ENCODE measurements at places on chromosomes 6 and 20. TPM values are rescaled to one million over a fixed set of nuclear protein-coding genes. Genes with fewer than 3 reads are reported as not detected.

DNA sequence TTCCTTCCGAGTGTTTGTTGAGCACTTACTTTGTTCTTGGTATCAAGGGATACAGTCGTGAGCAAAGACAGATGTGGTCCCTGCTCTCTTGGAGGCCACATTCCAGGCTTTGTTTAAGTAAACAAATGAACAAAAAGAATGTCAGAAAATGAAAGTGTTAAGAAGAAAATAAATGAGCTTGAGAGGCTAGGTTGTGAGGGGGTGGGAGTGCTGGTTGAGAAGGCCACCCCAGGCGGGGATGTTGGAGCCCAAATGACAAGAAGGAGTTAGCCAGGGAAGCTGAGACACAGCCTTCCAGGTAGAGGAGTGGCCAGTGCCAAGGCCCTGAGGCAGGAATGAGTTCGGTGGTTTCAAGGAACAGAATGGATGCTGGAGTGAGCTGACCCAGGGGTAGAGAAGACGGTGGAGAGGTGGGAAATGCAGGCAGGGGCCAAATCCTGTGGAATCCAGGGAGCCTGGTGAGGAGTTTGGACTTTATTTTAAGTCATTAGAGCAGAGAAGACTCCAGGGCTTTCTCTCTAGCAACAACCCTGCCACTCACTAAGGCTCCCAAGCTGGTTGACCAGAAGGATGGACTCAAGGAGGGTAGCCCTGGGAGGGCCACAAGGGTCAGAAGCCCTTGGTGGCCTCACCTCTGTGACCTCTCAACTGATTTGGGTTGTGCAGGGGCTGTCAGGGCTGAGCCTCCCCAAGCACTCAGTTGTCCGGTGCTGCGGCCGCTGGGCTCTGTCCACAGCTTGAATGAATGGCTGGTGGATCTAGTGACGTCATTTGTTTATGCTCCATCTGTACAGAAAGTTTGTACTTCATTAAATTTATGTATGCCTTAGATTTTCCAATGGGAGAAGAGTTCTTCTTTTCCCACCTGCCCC lies 66.0 kb upstream of the STX16 start:
- no peaks in the 10 kb centered on the region for H3K27me3 ChIP-seq
- H3K27ac ChIP-seq, result no peak overlapping the region
- no peaks in the 10 kb centered on the region for H3K4me1 ChIP-seq
- DNase-seq, result no peak
- H3K4me3 ChIP-seq, result no peak overlapping the region

DNA sequence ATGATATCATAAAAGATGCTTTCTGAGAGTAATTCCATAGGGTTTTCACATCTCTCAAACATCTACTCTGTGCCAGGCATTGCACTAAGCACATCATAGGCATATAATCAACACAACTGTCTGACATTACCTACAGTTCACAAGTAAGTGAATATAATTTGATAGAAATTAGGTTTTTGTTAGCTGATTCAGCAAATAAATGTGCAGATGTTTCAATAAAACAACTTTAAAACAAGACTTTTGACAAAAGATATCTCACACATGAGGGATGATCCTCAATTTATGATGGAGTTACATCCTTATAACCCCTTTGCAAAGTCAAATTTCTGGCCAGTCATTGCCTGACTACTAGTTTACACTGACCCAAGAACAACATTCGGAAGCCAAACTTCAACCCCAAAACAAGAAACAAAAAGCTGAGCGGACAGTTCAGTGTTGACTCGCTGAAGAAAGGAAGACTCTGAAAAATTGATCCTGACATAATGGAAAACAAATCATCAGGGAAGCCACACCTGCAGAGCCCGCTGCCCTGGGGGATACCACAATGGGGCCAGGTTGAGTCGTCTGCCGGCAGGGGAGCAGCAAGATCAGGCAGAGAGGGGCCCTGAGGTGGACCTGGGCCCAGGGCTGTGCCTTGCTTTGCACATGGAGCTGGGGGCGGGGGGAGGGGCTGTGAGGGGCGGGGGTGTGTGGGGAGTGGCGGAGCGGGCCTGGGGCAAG lies 739.2 kb upstream of the GJE1 start:
- H3K4me3 ChIP-seq, result no peak overlapping the region
- DNase-seq, result no peak
- H3K4me1 ChIP-seq, result no peaks in the 10 kb centered on the region
- no peak overlapping the region for H3K27ac ChIP-seq
- H3K27me3 ChIP-seq, result no peaks in the 10 kb centered on the region

DNA sequence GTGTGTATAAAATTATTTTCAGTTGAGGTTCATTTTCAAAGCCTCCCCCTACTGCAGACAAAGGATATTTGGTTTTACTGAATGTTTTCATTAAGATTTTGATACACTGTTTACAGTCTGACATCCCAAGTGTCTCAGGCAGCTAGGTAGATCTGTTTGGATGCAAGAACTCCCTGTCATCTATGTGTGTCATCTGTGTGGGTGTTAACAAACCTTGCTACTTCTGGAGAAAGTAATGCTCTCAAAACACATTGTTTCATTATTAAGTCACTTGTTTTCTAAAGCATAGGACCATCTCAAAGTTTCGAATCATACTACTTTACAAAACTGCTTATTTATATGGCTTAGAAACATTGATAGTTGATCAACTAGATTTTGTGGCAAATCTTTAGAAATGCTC lies 114.5 kb upstream of the TMEM170B start:
- DNase-seq, result peak; percentile 54
- H3K36me3 ChIP-seq, result no peaks in the 10 kb centered on the region
- peaks cover 43% of the 10 kb centered on the region for H3K4me1 ChIP-seq
- peak overlapping the region; percentile 86 for H3K27ac ChIP-seq
- H3K4me3 ChIP-seq, result peak overlapping the region; percentile 58

GRCh38 chr20:46220455-46221207 lies 87.7 kb downstream of the CDH22 start:
- no peak for DNase-seq
- no peaks in the 10 kb centered on the region for H3K4me1 ChIP-seq
- no peaks in the 10 kb centered on the region for H3K36me3 ChIP-seq
- no peak overlapping the region for H3K4me3 ChIP-seq
- no peak overlapping the region for H3K27ac ChIP-seq

DNA sequence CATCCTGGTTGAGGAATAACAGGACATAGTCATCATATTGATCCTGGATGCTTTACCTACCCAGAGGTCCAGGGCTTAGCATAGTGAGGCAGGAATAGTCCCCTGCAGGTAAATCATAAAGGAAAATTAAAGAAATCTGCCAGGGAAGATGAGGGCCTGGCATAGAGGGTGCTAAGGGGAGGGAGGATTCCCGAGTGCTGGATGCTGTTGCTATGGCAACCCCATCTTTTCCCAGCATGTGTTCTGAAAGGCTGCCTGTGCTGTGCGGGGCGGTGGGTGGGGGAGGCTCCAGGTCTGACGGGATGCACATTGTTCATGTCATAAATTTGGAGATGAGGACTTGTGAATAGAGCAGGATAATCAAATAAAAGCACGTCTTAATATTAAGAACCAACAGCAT lies 212.6 kb upstream of the PCSK2 start:
- no peaks in the 10 kb centered on the region for H3K4me1 ChIP-seq
- DNase-seq, result no peak
- no peaks in the 10 kb centered on the region for H3K27me3 ChIP-seq

Gene PAX1
- not detected for total RNA-seq

Gene FAM184A
- 9.0 TPM for total RNA-seq

Gene BHLHE23
- total RNA-seq, result not detected

Gene GNMT
- total RNA-seq, result 0.70 TPM

Data from activated CD4-positive, alpha-beta T cell treated with anti-CD3 and anti-CD28 coated beads, Interleukin-2, amount 10 ng/mL, durations not matched to agents 24 days and 14 days (primary cell).